Smooth muscle cell of the pulmonary artery (primary cell): ENCODE measurements at places on chromosomes 1 and 21. TPM values are rescaled to one million over a fixed set of nuclear protein-coding genes. Genes with fewer than 3 reads are reported as not detected.

The KCNJ10 gene
- total RNA-seq, result not detected in 2 replicates

The WNT3A gene
- total RNA-seq, result not detected in 2 replicates

The OR2G2 gene
- not detected in 2 replicates for total RNA-seq

The C1orf87 gene
- total RNA-seq, result not detected in 2 replicates

The MSH4 gene
- 0.33 and 0.52 TPM in 2 replicates for total RNA-seq

The SPRR2B gene
- total RNA-seq, result not detected in 2 replicates

The PRDM16 gene
- total RNA-seq, result 11.6 and 25.9 TPM in 2 replicates

The GREM2 gene
- 5.4 and 14.7 TPM in 2 replicates for total RNA-seq

The UBE4B gene
- total RNA-seq, result 39.6 and 49.6 TPM in 2 replicates

The TGFB2 gene
- 36.2 and 56.9 TPM in 2 replicates for total RNA-seq

The ELAPOR1 gene
- total RNA-seq, result 0.39 and 0.59 TPM in 2 replicates

The OR14K1 gene
- total RNA-seq, result not detected in 2 replicates

The DMRTA2 gene
- total RNA-seq, result 0.10 and 0.46 TPM in 2 replicates

The ERICH3 gene
- total RNA-seq, result not detected in 2 replicates

The S100A3 gene
- total RNA-seq, result 1.7 and 4.4 TPM in 2 replicates

The PADI1 gene
- 0.07 TPM in 2 replicates for total RNA-seq

The CFAP107 gene
- total RNA-seq, result not detected in 2 replicates

The CACNA1S gene
- 0.07 TPM in 1 of 2 replicates, not detected in the other for total RNA-seq

The ZCCHC17 gene
- total RNA-seq, result 22.2 and 28.5 TPM in 2 replicates
